Stimulated activated CD8-positive, alpha-beta memory T cell treated with anti-CD3 and anti-CD28 coated beads, Interleukin-15, amount 100 ng/mL, for 4 hours (primary cell): ENCODE measurements at places on chromosomes 7 and 10.

DNA sequence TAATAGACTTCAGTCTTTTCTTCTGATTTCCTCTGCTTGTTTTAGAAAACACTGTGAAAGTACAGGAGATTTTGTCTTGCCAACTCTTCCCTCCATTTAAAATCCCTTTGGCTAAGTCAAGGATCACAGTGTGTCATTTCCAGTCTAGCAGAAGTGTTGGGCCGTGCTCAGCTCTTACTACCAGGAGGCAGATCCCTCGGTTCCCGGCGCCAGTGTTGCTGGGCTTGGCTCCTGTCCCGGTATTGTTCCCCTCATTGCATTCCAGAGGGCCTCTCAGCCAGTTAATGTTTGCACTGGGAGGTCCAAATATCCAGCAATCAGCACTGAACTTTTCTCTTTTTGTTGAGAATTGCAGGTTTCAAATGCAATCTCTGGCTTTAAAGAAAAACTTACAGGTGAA is 612.1 kb upstream of the MGMT start:
- no peak for DNase-seq

DNA sequence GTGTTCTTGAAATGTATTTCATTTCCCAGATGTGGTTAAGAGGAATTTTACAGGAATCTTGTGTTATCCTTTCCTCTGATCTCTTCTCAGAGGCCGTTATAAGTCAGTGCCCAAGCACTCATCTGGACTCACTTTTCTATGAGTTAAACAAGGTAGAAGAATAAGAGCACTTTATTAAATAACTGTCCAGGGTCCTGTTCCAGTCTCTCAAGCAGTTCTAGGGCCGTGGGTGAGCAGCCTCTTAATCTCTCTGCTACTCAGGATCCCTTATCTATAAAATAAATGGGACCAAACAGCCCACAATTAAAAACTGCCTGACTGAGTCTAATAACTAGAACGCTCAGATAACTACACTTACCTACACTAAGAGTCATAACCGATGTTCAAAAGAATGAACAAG is 111.2 kb downstream of the OSBPL3 start:
- no peak for DNase-seq

DNA sequence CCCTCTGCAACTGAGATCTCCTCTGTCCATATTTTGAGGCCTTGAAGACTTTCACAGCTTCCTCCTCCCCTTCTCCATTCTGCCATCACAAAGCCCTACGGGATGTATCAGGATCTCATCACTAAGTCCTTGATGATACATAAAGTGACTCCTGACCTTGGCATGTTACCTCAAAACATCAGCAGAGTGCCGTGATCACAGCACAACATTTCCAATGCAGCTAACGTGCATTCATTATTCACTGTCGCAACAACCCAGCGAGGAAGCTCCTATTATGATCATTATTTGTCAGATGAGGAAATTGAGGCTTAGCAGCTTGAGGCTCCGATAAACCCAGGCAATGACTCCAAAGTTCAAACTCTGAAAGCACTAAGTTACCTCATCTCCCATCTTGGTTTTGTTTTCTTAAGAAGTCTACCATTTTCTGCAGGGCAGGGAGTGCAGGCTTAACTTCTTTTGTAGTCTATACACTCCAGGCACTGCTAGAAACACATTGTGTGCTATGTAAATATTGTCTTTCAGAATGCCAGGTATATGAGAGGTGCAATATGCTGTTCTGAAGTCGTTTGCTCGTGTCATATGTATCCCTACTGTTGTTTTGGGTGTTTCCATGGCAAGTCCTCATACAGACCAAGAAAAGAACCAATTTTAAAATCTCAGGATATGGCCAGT is 80.6 kb upstream of the C1QL3 start:
- DNase-seq = no peak

DNA sequence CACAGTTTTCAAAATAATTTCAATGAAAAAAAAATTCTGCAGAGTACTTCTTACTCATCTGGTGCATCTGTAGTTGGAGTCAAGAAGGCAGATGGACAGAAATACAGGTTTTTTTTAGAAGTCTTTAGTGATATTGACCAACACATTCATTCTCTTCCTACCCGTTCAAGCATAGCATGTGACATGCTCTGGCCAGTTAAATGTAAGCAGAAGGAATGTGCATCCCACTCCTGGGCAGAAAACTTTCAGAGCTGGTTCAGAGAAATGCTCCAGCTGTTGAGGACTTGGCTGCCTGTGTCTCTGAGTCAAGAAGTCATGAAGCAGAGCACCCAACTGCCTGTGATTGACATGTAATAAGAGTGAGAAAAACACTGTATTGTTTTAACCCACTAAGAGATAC is 665.3 kb upstream of the IGFBP3 start:
- DNase-seq = no peak

GRCh38 chr10:110442746-110443145 is 55.0 kb upstream of the DUSP5 start:
- no peak for DNase-seq
